PC-3 (cell line): ENCODE measurements at places on chromosomes 3 and 15.

DNA sequence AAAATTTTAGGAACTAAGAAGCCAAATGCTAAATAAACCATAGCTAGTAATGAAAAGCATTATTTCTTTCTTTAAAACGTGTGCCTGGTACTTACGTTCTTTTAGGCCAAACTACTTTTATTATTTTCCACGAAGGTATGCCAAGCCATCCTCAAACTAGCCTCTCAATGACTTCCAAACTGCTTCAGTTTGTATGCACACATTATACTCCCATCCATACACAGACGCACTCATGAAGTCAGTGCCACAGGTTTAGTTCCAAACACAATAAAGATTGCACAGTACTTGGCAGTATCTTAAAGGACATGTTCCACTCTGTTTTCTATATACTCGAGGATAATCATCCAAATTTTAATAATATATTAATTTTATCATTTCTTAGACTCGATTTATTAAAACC lies 609.2 kb upstream of the ZNF385D start:
- H3K27ac ChIP-seq, result no peak overlapping the region
- H3K36me3 ChIP-seq, result no peaks in the 10 kb centered on the region
- no peaks in the 10 kb centered on the region for H3K27me3 ChIP-seq
- no peak for DNase-seq

- H3K27ac ChIP-seq, result no peak overlapping the region
- no peak for DNase-seq
- H3K4me3 ChIP-seq, result no peak overlapping the region
- H3K4me1 ChIP-seq, result no peaks in the 10 kb centered on the region
- H3K27me3 ChIP-seq, result no peaks in the 10 kb centered on the region
These were observed 3.3 kb downstream of the CALML4 start for GRCh38 chr15:68201879-68202261.

DNA sequence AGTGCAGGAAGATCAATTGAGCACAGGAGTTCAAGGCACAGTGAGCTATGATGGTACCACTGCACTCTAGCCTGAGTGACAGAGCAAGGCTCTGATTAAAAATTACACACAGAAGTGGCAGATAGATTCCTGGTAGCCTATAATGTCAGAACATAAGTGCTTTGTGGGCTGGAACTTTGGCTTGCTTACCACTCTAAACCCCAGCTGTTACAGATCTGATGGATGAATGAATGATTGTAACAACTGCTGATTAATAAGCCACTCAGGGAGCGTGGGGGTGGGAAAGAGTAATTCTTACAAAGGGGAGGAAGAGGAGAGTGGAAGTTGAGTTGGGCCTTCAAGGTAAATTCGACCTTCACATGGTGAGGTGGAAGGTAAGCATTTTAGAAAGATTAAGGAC lies 40.9 kb upstream of the PTPN23 start:
- DNase-seq, result no peak
- no peak overlapping the region for H3K27ac ChIP-seq
- no peaks in the 10 kb centered on the region for H3K27me3 ChIP-seq
- H3K4me1 ChIP-seq, result no peaks in the 10 kb centered on the region
- H3K36me3 ChIP-seq, result peaks cover 57% of the 10 kb centered on the region
- no peak overlapping the region for H3K4me3 ChIP-seq

GRCh38 chr15:82272154-82272553 lies 9.5 kb downstream of the SAXO2 start:
- H3K27me3 ChIP-seq, result no peaks in the 10 kb centered on the region
- H3K27ac ChIP-seq, result no peak overlapping the region
- H3K4me3 ChIP-seq, result no peak overlapping the region
- DNase-seq, result no peak

DNA sequence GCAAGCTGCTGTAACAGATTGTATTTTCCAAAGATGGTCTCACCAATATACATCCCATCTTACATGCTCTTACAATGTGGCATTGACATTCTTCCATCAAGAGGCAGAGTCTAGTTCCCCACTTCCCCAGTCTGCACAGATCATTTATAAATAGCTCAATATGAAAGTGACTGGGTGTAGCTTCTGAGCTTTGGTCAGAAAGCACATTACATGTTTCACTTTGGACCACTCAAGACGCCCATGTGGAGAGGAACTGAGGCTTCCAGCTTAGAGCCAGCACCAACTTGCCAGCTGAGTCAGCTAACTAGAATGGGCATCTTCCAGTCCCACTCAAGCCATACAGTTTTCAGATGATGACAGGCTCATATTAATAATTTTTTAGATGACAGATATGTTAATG lies 45.5 kb downstream of the GREM1 start:
- H3K27ac ChIP-seq, result no peak overlapping the region
- no peak for DNase-seq
- H3K27me3 ChIP-seq, result no peaks in the 10 kb centered on the region

GRCh38 chr15:40335938-40336743 lies 4.6 kb downstream of the CCDC9B start:
- H3K27ac ChIP-seq, result no peak overlapping the region; the same call in 1 of the 2 replicates
- no peaks in the 10 kb centered on the region for H3K27me3 ChIP-seq
- peaks cover 48% of the 10 kb centered on the region for H3K36me3 ChIP-seq
- H3K4me1 ChIP-seq, result peaks cover 46% of the 10 kb centered on the region
- no peak for DNase-seq
- H3K4me3 ChIP-seq, result no peak overlapping the region

DNA sequence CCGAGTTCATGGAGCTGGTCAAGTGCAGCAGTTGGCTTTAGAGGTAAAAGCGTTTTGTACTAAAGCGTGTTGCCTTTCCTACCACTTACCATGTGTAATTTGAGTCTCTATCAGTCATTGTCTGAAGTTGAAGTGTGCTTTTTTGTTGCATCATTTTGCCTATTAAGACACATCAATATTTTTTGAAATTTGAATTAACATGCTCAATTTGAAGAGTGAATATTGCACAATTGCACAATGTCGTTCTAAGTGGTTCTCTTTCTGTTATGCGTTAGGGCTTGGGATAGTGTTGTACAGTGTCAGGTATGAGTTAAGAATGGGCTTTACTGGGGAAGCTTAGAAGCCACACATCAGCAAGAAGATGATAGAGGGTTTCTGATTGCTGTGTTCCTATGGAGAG lies 84.0 kb upstream of the ACKR4 start:
- H3K4me3 ChIP-seq, result no peak overlapping the region
- DNase-seq, result no peak
- H3K27me3 ChIP-seq, result no peaks in the 10 kb centered on the region
- H3K36me3 ChIP-seq, result peaks cover 14% of the 10 kb centered on the region; the same call in 1 of the 2 replicates
- H3K4me1 ChIP-seq, result no peaks in the 10 kb centered on the region

DNA sequence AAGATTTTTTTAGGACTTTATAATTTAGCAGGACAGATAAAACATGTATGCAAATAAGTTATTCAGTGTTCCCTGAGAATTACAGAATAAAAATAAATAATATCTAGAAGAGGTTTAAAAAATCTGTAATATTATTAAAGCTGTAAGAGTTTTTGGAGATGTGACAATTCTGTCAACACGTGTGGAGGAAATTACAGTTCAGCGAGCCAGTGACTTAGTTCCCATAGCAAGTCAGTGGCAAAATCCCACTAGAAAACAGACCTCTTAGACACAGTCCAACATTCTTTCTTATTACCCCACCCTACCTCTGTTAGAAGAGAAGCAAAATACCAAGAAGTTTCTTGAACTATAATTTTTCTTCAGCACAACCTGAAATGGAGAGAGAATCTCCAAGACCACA lies 16.2 kb upstream of the DENND6A start:
- DNase-seq, result no peak
- H3K4me3 ChIP-seq, result no peak overlapping the region
- peak overlapping the region; percentile 67 for H3K27ac ChIP-seq
- peaks cover 20% of the 10 kb centered on the region for H3K4me1 ChIP-seq
- no peaks in the 10 kb centered on the region for H3K36me3 ChIP-seq

GRCh38 chr15:51302480-51302879 lies 35.9 kb downstream of the CYP19A1 start:
- H3K27me3 ChIP-seq, result no peaks in the 10 kb centered on the region; the same call in 1 of the 2 replicates
- no peak overlapping the region for H3K27ac ChIP-seq
- no peak overlapping the region for H3K4me3 ChIP-seq
- no peaks in the 10 kb centered on the region for H3K36me3 ChIP-seq

DNA sequence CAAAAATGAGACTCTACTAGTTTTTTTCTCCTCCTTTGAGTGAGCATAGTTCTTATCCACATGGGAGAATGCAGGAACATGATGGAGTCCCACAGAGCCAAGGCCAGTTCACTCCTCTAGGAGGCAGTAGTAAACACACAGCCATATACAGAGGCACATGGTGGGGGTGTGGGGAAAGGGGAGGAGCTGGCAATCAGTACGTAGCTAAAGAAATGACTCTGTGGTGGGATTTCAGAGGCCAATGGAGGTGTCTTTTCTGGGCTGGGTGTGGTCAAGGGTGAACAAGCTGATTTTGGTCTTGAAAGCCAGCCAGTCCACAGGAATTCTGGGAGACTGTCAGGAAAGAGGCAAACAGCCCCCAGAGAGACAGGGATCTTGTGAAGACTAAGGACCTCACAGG lies 6.6 kb upstream of the RAB11A start:
- peak; percentile 64 for DNase-seq
- no peaks in the 10 kb centered on the region for H3K27me3 ChIP-seq

- no peak overlapping the region for H3K4me3 ChIP-seq
- no peaks in the 10 kb centered on the region for H3K36me3 ChIP-seq
- no peaks in the 10 kb centered on the region for H3K27me3 ChIP-seq
These were observed 3.0 kb upstream of the NECTIN3 start for GRCh38 chr3:111068574-111068973.

- H3K4me3 ChIP-seq, result no peak overlapping the region
- H3K4me1 ChIP-seq, result no peaks in the 10 kb centered on the region
- H3K27ac ChIP-seq, result no peak overlapping the region
- H3K36me3 ChIP-seq, result no peaks in the 10 kb centered on the region
- H3K27me3 ChIP-seq, result no peaks in the 10 kb centered on the region
These were observed 254.1 kb upstream of the SATB1 start for GRCh38 chr3:18679238-18679637.

DNA sequence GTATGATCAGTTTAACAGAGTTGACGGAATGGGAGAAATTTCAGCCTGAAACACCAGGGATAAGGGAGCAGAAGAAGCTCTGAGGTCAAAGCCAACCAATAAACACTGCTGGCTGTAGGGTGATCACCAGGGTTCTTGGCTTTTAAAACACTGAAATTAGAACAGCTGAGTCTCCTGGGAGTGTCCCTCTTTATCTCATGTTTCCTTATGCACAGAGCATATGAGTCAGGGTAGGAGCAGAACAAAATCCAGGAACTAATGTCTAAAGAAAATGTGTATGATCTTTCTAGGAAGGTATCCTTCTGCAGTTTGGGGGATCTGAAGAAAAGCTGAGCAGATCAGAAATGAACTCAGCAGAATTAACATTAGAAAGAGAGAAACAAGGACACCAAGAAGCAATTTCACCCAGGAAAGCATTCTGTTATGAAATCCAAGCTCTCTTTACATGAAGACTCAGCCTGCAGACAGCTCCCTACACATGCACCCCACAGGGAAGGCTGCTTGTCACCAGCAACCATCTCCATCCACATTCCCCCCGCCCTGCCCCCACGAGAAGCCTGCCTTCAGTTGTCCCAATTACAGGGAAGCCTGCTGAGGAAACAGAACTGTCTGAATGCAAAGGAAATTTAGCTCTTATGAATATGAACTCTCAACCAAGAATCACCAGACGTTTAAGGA lies 469.7 kb downstream of the PDCD6IP start:
- H3K27me3 ChIP-seq, result peaks cover 5% of the 10 kb centered on the region; the same call in 1 of the 2 replicates
- H3K4me3 ChIP-seq, result no peak overlapping the region
- H3K27ac ChIP-seq, result no peak overlapping the region
- no peaks in the 10 kb centered on the region for H3K4me1 ChIP-seq

GRCh38 chr3:178193846-178194245 lies 342.4 kb upstream of the KCNMB2 start:
- DNase-seq, result peak; percentile 48
- H3K4me3 ChIP-seq, result no peak overlapping the region
- H3K36me3 ChIP-seq, result no peaks in the 10 kb centered on the region
- H3K4me1 ChIP-seq, result peaks cover 8% of the 10 kb centered on the region; the same call in 1 of the 2 replicates
- no peak overlapping the region for H3K27ac ChIP-seq

- no peak overlapping the region for H3K4me3 ChIP-seq
- no peaks in the 10 kb centered on the region for H3K27me3 ChIP-seq
- no peaks in the 10 kb centered on the region for H3K4me1 ChIP-seq
- no peak for DNase-seq
These were observed 97.8 kb upstream of the AADACL2 start for GRCh38 chr3:151635905-151636304.

GRCh38 chr3:63774781-63775180 lies 44.3 kb upstream of the C3orf49 start:
- H3K27me3 ChIP-seq, result no peaks in the 10 kb centered on the region
- no peak overlapping the region for H3K4me3 ChIP-seq
- H3K36me3 ChIP-seq, result no peaks in the 10 kb centered on the region
- H3K4me1 ChIP-seq, result no peaks in the 10 kb centered on the region

- H3K27ac ChIP-seq, result no peak overlapping the region
- peaks cover 11% of the 10 kb centered on the region for H3K4me1 ChIP-seq
- H3K4me3 ChIP-seq, result no peak overlapping the region
- H3K27me3 ChIP-seq, result no peaks in the 10 kb centered on the region
- no peak for DNase-seq
These were observed 6.3 kb downstream of the MTMR10 start for GRCh38 chr15:30985081-30985531.

DNA sequence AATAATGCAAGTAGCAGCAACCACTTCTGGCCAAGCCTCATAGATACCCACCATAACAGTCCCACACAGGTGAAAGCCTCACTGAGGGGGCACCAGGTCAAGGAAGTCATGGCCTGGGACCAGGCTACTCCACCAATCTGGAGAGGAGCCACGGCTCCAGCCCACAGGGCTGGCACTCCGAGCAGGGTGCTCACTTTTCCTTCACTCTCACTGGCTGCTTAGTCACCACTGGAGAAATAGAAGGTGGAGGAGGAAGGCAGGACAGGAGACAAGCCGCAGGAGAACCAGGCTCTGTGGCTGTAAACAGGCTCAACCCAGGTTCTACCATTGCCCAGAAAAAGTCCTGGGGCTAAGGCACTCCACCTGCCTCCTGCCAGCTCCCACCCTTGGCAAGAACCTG lies 1.2 kb downstream of the USP19 start:
- H3K27me3 ChIP-seq, result no peaks in the 10 kb centered on the region
- peak; percentile 30 for DNase-seq
- H3K4me1 ChIP-seq, result peaks cover 15% of the 10 kb centered on the region
- peaks cover 42% of the 10 kb centered on the region for H3K36me3 ChIP-seq
- H3K27ac ChIP-seq, result no peak overlapping the region; the same call in 1 of the 2 replicates
- H3K4me3 ChIP-seq, result peak overlapping the region; percentile 85

- no peak overlapping the region for H3K4me3 ChIP-seq
- no peaks in the 10 kb centered on the region for H3K4me1 ChIP-seq
- H3K27ac ChIP-seq, result no peak overlapping the region
- peaks cover 67% of the 10 kb centered on the region for H3K27me3 ChIP-seq
- DNase-seq, result no peak
- H3K36me3 ChIP-seq, result no peaks in the 10 kb centered on the region
These were observed 56.9 kb upstream of the NR2C2 start for GRCh38 chr3:14890476-14890875.

- H3K4me3 ChIP-seq, result no peak overlapping the region
- H3K27me3 ChIP-seq, result no peaks in the 10 kb centered on the region
- no peaks in the 10 kb centered on the region for H3K36me3 ChIP-seq
- no peak for DNase-seq
- peaks cover 7% of the 10 kb centered on the region; the same call in 1 of the 2 replicates for H3K4me1 ChIP-seq
These were observed 44.3 kb upstream of the PYGO1 start for GRCh38 chr15:55632434-55632833.

- H3K27me3 ChIP-seq, result no peaks in the 10 kb centered on the region
- no peaks in the 10 kb centered on the region; the same call in 1 of the 2 replicates for H3K36me3 ChIP-seq
- peaks cover 4% of the 10 kb centered on the region; the same call in 1 of the 2 replicates for H3K4me1 ChIP-seq
- no peak for DNase-seq
- H3K27ac ChIP-seq, result no peak overlapping the region
- no peak overlapping the region; the same call in 1 of the 2 replicates for H3K4me3 ChIP-seq
These were observed 253.7 kb upstream of the RASGRP1 start for GRCh38 chr15:38818157-38818790.

- H3K27me3 ChIP-seq, result no peaks in the 10 kb centered on the region
- no peaks in the 10 kb centered on the region for H3K36me3 ChIP-seq
These were observed 78.7 kb downstream of the WWTR1 start for GRCh38 chr3:149579161-149579560.

GRCh38 chr15:80638553-80639167 lies 56.5 kb upstream of the ABHD17C start:
- no peak for DNase-seq
- no peak overlapping the region for H3K4me3 ChIP-seq
- no peaks in the 10 kb centered on the region for H3K36me3 ChIP-seq
- no peaks in the 10 kb centered on the region for H3K4me1 ChIP-seq
